ENCODE measurements at places on chromosomes 12 and 14.

DNA sequence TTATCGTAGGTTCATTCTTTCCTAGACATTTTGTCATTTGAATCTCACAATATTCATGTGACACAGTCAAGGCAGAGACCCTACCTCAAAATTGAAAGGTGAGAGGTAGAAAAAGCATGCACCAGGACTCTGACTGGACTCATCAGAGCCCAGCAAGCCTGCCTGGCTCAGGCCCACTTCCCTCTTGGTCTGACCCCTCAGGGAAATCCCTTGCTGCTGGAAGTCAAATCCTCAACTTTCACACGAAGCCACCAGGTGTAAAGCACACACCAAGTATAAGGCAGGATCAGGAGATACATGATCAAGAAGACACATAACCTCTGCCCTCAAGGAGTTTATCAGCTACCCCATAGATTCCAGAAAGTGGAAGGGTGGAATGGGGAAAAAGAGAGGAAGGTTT, 18.8 kb downstream of the NIN start:
- DNase-seq = no peak

GRCh38 chr12:116425256-116426193, 133.7 kb upstream of the MAP1LC3B2 start:
- DNase-seq = no peak

- DNase-seq = no peak
Measured at GRCh38 chr14:34660796-34661195, 30.8 kb upstream of the SNX6 start.

DNA sequence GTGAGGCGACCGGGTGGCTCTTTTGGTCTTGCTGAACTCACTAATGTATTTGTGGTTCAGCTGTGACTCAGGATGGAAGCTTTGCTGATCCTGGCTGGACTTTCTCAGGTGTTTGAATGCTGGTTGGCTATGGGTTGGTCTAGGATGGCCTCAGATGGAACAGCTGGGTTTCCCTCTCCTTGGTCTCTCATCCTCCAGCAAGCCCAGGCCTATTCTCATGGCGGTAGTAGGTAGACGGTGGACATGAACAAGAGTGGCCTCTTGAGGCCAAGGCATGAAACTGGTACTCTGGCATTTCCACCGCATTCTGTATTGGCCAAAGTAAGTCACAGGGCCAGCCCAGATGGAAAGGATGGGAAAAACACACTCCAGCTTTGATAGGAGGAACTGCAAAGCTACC, 11.8 kb upstream of the POLR3B start:
- no peak for DNase-seq

- DNase-seq = no peak
Measured at GRCh38 chr14:92641306-92641705, 107.1 kb downstream of the LGMN start.

DNA sequence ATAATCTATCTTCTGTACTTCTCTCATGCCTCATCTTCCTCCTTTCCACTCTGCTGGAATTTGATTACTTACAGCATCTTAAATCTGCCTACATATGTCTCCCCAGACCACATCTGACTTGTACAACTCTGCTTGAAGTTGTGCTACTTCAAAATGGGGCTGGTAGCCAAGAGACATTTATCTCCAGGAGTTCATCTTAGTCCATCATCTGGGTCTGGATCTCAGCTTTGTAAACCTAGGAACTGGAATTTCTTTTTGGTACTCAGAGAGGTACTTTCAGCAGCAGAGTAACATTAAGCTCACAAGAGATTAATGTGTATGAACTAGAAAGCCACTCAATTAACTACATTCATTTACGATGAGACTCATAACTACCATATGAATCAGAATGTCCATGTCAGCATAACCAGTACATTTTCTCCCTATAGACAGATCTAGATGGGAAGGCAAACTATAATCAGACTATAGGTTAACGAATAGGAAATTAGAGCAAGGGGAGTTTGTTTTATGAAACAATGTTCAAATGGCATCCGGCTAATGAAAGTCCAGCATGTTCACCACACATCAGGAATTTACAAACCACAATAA, 178.8 kb downstream of the CEP128 start:
- DNase-seq = no peak

DNA sequence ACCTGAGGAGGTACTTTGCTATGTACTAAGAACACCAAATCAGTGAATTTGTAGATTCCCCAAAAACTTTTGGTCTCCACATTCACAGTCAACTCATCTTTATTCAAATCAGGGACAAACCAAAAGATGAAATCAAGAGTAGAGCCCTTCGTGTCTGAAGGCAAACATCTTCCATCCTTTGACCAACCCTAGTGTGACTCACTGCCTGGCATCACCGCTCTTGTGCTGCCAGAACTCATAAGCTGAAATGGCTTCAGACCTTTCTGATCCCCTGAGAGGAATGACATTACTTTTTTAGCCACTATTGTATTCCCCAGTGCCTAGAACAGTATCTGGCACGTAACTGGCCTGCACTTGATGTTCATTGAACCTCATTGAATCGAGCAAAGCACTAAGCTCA, 50.1 kb downstream of the GOLGA5 start:
- DNase-seq = no peak

- no peak for DNase-seq
Measured at GRCh38 chr14:101934601-101935150, 29.7 kb upstream of the DYNC1H1 start.

GRCh38 chr12:95548056-95548538, 3.2 kb downstream of the USP44 start:
- DNase-seq = peak; percentile 14

DNA sequence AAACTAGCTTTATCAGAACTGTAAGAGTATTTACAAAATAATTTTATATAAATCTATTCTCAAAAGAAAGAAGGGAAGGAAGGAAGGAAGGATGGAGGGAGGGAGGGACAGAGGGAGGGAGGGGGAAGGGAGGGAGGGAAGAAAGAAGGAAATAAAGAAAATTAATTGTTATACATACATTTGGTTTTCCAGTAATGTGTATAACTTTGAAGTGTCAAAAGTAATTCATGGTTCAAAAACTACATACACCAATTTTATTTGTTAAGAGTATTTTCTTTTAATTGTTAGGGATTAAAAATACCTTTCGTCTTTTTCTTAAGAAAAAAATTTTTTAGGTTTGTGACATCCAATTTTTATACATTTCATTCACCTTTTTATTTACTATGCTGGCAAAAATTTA, 17.5 kb upstream of the KCNC2 start:
- no peak for DNase-seq

- no peak for DNase-seq
Measured at GRCh38 chr14:74577247-74577947, 34.6 kb downstream of the LTBP2 start.

DNA sequence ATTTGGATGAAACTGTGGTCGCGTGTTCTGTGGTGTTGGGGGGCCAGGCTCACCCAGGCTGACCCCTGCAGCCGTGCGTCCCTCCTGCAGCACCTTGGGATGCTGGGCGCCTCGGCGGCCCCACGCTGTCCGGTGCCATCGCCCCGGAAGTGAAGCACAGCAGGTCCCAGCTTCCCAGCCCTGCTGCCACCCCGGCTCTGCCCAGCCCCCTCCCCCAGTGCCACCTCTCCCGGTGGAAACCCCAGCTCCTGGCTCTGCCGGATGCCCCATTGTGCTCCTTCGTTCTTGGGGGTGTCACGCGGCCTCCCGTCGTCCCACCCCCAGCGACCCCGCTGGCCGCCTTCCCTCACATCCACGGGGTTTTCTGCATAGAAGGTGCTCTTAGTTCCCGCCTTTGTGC, 25.2 kb downstream of the LRCOL1 start:
- DNase-seq = no peak

GRCh38 chr12:2853626-2854025, 3.2 kb downstream of the TEX52 start:
- peak; percentile 27 for DNase-seq

DNA sequence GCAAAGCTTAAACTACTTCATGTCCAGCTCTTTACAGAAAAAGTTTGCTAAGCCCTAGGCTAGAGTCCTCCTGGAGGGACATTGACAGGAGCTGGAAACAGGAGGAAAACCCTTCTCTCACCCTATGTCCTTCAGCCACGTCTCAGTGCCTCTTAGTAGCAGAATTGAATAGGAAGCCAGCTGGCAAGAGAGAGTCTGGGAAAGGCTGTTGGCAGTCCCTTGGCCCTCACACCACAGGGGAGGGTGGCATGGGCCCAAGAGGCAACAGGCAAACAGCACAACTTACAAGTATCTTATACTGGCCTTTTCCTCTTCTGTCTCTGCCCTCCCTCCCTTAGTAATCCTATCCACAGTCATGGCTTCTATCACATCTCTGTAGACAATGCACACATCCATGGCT, 27.7 kb upstream of the DHRS2 start:
- no peak for DNase-seq

DNA sequence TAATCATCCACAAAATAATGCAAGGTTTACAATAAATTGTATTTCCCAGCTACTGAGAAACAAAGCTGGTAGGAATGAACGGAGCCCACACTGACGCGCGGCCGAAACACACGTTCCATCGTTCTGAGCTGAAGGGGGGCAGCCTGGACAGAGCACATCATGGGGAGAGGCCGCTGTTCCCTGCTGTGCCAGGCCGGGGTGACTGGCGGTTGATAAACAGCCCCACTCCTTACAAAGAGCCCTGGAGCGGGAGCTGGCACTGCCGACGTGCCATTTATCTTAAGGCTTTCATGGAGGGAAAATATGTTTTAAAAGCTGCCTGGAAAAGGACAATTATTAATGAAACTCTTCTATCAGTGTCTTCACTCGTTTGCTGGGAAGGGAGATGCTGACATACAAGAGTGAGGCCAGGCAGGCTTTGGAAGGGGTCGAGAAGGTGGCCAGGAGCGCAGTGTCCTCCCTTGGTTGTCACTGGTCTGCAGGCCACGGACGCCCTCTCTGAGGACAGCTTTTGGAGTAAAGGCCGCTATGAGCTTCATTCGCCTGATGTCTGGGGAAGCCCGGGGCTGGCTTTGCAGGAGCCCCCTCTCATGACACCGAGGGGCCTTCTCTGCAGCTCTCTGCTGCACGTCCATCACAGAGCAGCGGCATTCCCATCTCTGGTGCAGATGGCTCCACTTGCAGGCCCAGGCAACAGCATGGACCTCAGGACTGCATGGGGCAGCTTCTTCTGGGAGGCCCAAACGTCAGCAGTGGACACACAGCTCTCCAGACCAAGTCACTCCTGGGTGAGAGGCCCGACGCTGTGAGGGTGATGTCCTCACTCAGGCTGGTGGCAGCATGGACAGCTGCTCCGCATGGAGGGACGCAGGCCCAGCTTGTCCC, 355.3 kb upstream of the SFSWAP start:
- no peak for DNase-seq

GRCh38 chr12:123498126-123498825, 35.2 kb downstream of the RILPL1 start:
- no peak for DNase-seq

GRCh38 chr12:47095446-47096236, 15.9 kb upstream of the AMIGO2 start:
- DNase-seq = no peak

DNA sequence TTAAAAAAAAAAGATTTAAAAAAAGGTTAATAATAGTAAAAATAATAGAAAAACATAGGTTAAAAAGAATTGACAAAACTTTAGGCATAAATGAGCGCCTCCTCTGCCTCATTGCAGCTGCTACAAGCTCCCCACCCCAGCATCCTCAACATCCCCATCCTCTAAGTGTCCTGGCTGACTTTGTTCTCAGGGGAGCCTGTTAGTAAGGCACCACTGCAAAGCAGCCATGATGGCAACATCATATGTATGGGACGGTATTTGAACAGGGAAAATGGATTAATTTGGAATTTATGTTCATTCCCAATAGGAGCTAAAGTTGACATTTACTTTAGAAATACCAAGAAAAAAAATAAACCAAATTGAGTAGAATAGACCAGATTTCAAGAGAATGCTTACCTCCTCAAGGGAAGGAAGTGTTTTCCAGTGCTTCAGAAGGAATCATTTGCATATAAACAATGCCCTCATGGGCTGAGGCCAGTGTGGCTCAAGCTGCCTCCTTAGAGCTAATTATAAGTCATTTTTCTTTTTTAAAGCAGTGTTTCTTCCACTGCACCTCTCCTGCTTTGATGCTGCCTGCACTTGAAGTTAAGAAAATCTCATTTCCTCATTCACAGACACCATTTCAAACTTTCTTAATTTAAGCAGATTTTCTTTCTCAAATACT, 59.6 kb downstream of the DACT1 start:
- DNase-seq = no peak

GRCh38 chr12:66132408-66132807, 1.9 kb upstream of the LLPH start:
- no peak for DNase-seq

GRCh38 chr14:89240414-89240813, 176.6 kb downstream of the FOXN3 start:
- no peak for DNase-seq

DNA sequence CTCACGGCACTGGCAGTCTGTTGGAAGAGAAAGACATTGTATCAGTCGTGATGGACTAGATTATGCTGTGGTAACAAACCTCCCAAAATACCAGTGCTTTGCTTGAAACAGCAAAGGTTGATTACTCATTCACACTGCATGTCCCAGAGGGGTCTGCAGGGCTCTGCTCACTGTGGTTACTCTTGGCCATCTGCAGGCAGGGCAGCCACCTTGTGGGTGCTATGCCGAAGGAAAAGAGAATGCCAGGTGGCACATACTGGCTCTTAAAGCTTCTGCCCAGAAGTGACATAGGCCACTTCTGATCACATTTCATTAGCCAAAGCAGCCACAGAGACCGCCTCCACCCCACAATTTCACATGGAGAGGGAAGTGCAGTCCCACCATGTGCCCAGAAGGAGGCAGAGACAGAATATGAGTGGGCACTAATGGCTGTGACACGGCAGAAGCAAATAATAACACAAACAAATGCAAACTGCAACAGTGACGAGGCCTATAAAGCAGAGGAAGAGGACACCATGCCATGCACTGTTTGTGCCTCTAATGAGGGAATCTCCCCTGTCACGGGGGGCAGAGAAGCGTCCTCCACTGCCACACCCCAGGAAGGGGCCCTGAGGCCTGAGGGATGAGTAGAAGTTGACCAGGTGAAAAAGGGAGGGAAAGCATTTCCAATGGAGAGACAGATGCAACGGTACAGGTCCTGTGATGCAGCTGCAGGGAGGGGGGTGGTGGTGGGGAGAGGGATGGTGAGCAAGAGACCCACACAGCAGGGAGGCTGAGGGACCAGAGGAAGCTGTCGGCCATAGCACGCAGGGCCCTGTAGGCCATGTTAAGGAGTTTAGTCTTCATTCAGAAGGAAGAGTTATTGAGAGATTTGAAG, 51.7 kb upstream of the KICS2 start:
- DNase-seq = no peak

DNA sequence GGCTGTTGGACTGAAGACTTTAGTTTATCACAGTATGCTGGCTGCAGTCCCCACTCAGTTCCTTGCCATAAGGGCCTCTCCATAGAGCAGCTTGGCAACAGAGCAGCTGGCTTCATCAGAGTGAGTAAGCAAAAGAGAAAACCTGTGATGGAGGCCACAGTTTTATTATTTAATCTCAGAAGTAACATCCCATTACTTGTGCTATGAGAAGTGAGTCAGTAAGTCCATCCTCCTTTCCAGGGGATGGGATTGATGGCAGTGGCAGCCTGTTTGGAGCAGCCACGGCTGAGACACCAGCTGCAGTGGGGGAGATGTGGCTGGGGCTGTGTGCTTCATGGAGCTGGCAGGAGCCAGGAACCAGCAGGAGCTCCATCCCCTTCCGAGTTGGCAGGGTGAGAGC, 138.5 kb upstream of the SRRM4 start:
- no peak for DNase-seq

Data from stimulated activated naive CD4-positive, alpha-beta T cell treated with Interleukin-2 at 50 U/mL for 16 hours (primary cell).